ENCODE measurements at places on chromosomes 7 and 10.

DNA sequence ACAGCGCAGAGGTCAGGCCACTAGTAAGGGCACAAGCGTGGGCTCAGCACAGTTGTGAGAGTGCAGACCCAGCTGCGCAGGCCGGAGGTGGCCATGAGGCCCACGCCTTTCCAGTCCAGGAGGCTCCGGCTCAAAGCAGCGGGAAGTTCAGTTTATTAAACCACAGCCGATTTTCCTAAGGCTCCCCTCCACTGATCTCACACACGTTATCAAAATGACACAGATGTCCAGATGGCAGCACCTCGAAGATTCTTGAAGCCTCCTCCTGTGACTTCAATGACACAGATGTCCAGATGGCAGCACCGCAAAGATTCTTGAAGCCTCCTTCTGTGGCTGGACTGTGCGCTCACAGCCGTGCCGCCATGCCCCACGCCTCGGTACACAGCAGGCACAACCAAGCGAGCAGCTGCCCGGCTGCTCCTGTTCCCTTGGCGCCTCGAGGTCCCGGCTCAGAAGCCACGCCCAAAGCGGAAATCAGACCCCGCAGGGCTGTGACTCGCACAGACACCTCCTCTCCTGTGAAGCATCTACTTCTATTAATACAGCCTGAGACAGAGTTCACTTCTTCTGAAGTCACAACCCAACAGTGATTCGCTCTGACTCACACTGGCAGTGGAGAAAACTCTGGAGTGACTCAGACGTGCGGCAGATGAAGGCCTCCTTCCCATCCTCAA, 122.7 kb downstream of the MAD1L1 start:
- peak; percentile 34 for DNase-seq

DNA sequence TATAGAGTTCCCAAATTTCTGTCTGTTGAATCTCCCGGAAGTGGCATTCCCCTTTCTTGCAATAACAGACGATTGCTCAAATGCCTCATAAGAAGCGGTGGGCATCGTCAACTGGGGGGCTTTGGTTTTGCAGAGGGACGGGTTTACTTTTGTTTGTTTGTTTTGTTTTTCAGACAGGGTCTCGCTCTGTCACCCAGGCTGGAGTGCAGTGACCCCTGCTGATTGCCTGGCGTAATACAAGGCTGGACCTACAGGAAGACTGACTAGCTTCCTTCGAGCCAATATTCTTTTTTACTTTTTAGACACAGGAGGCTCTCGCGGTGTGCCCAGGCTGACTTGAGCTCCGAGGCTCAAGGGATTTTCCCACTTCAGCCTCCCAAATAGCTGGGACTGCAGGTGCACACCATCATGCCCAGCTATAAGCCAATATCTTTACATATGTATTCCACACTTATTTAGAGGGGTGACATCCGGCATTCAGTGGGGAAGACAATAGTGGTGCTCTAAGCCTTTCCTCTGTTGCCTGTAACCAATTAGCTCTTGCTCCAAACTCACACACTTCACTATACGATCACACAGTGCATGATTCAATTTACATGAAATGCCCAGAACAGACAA, 58.1 kb downstream of the FHIP2A start:
- peak; percentile 48 for DNase-seq

DNA sequence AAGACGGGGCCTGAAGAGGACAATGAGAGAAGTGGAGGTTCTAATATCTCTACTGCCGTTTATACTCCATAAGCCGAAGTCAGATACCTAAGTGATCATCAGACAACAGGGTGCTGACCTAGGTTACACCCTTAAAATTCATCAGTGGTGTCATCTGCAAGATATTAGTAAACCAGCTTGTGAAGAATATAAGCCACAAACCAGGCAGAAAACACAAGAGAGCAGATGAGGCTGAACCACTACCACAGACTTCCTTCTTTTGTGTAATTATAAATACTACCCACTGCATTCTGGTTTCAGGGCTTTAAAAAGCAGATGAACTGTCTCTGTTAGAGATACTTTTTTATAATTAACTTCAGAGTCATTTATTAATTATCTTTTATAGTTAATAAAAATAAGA, 69.0 kb upstream of the LRRC17 start:
- DNase-seq, result no peak

DNA sequence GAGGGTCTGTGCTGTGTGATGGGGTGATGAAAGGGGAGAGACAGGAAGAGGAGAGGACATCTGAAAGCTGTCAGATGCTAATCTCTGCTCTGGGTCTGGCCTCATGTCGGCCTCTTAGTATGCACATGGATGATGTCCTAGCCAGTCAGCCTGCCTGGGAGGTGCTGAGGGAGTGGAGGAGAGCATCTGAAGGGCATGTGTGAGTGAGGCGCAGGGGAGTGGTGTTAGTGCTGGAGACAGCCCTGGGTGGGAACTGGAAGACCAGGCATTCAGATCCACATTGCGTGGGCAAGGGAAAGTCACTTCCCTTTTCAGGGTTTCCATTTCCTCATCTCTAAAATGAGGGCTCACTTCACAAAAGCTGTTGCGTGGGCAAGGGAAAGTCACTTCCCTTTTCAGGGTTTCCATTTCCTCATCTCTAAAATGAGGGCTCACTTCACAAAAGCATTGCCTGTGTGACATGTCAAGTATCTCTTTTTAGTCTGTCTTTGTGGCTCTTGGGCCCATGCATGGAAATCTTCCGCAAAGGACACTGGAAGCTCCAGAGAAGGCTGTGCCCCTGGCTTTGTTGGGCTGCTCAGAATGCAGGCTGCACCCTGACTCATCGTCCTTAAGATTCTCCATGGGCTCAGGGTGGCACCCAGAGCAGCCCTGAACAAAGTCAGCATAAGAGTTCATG, 10.0 kb downstream of the SFTPD start:
- no peak for DNase-seq

DNA sequence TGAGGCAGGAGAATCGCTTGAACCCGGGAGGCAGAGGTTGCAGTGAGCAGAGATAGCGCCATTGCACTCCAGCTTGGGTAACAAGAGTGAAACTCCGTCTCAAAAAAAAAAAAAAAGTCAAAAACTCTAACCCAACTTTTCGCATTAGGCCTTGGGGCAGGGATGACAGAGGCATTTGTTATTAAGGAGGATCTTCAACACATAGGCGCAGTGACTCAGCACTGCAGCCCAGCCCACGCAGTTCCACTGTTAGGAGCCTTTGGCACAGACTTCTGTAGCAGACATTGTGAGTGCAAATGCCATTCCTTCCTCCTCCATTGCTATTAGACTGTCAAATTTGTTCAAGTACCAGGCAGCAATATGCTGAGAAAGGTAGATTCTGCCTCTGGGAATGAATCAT, 43.1 kb upstream of the KLHL7 start:
- DNase-seq, result no peak

DNA sequence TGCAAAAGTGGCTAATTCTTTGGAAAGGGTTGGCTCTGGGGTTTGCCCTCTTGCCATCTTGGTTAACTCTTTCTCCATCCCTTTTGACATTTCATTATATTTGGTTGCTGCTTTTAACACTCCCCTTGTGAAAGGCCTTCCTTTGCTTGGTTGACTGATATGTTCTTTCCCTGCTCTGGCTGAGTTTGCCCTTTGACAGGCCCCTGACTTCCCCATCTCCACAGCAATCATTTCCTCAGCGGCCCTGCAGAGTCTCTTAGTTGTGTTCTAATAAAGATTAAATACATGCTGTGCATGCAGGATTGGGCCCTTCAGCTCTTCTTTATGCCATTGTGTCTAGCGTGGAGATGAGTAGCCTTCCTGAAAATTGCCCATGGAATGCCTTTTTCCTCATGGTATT, 84.5 kb upstream of the CSTF2T start:
- no peak for DNase-seq

DNA sequence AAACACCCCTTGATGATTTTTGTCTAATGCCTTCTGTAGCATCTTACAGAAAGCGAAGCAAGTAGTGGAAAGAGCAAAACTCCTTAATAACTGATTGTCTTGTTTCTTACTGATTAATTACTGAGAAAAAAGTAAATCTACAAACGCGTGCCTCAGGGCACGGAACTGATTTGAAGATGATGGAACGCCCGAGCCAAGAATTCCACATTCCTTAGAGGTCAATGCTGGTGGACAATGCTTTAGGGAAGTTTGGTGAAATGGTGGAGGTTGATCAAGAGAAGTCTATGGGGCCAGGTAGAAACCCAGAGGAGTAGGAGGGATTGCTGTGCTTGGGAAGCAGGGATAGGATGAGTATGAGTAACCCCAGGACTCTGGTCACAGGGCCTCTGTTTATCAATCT, 5.0 kb upstream of the SORBS1 start:
- no peak for DNase-seq

DNA sequence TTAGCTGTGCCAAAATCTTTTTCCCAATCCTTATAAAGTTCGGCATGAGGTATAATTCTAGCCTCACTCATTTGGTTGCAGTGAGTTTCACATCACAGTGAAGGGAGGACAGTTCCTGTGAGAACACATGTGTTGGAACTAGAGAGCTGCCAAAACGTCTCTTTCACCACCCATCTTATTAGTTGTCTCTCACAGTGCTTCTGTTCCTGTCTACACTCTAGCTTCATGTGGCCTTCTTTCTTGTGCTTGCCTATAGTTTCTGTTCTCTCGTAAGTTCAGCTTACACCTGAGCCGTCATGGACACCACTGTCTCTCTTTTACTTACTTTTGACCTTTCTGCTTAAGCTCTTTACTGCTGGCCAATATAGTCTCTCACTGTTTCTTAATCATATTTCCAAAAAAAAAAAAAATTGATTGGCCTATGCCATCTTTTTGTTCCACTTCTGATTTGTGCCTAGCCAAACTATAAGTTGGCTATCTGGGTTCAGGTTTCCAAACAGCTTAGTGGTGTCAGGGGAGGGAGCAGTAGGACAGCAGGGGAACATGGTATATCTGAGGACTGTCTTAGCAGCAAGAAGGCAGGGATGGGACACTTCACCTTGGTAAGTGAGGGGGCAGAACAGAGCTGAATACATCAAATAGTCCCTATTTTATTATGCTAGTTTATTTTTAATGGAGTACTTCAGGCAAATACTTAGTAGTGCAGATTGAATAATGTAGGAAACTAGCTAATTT, 38.0 kb downstream of the ZNRF2 start:
- DNase-seq, result peak; percentile 15

GRCh38 chr7:107703872-107704271, 40.1 kb upstream of the CBLL1 start:
- DNase-seq, result no peak

- no peak for DNase-seq
Measured at GRCh38 chr7:54544149-54544526, 2.0 kb downstream of the VSTM2A start.

DNA sequence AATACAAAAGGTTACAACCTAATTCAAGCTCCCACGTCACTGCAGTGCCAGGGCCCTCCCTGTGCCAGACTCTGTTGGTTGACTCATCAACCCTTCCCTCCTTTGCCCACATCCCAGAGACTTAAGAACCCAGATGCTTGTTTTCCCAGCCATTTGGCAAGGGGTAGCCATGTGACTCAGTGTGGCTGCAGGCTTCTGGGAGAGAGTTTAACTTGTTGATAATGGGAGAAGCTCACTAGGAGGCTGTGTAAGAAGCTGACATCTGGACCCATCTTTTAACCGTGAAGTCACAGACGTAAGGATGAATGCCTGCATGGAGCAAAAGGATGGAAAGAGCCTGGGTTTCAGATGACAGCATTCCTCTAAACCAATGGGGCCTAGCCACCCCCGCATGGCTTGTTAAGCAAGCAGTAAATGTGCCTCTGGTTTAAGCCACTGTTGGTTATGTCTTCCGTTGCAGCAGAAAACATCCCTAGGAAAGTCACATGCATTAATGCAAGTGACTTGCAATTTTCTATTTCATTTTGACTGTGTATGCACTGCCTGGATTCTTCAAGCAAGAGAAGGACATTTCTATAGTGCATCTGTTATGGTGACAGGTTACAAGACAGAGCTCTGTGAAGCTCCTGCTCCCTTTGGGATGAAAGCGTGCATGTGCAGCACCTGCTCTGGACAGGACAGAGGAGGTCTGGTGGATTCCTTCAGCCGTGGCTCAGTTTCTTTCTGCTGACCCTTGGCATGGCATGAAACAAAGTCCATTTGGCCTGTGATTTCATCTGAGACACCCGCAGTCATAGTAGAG, 57.5 kb upstream of the CREB5 start:
- no peak for DNase-seq

DNA sequence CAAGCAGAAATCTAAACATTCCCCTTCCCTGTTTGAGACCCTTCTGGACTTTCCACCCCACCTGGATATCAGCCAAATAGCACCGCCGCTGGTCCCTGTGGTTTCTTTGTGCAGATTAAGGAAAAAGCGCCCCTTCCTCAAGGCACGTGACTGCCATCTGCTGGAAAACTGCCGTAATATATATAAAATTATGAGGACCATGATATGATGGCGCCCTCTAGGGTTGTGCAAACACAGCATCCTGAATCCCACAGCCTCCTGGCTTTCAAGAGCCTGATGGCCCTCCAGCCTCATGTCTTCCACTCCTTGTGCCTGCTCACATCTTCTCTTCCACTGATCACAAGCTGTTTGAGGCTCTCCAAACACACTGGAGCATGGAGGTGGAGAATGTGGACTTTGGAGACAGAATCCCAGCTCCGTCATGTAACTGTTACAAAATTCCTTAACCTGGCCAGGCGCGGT, 121.3 kb downstream of the MYL10 start:
- peak; percentile 33 for DNase-seq

DNA sequence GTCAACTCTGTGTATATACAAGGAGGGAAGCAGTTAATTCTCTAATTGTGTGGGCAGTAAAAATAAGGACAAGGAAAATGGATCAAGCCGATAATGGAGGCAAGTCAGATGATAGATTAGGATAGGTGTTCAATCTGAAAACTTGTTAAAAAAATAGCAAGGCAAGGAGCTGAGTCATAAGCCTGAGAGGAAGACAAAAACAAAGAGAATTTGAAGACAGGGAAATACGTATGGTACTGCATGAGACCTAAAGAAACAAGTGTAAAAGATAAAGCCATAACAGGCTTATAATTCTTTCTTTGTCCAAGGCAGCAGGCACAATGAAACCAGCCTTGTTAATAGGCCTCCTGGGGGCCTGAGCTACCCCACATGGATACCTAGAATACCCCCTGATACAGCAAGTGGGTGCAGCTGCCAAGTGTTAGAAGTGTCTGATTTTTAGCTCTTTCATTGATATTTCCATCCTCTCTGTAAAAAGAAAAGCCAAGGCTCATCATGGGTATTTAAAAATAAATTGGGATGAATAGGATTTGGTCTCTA, 1570.6 kb upstream of the LRRTM3 start:
- DNase-seq, result no peak

All from stimulated activated naive CD8-positive, alpha-beta T cell treated with anti-CD3 and anti-CD28 coated beads, Interleukin-15, amount 100 ng/mL, for 72 hours (primary cell).